ENCODE measurements at places on chromosomes 7 and 10.

DNA sequence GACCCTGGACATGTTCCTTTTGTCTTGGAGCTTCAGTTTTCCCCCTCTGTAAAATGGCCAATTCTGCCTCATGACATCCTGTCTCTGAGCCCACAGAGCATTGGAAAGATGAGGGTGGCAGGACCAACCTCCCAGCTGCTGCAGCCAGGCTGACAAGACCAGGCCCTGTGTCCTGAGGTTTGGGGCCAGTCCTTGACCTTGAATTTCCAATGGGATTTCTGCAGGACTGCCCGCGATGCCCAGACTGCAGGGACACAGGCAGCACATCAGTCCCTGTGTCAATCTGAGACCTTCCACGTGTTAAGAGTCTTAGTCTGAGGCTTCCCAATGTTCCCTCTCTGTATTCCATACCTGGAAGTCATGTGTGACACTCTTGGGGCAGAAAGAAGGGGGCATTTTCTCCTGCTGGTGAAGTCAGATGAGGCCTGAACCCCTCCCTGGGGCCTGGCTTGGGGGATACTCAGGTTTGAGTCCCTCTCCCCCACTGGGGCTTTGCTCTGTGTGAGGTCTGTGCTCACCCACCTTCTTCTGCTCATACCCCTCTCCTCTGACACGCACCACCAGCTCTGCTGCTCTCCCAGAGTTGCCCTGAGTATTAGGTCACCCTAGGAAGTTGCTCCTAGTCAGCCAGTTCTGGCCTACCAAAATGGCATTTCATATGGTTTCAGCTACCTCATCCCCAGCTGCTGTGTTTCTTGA lies 79.2 kb downstream of the ADCY1 start:
- DNase-seq, result no peak

GRCh38 chr10:114548662-114549061 lies 109.4 kb downstream of the ABLIM1 start:
- DNase-seq, result no peak

GRCh38 chr10:86447432-86447831 lies 74.2 kb downstream of the WAPL start:
- DNase-seq, result no peak

GRCh38 chr10:76301950-76302349 lies 870.5 kb downstream of the LRMDA start:
- DNase-seq, result no peak

GRCh38 chr7:157432957-157433576 lies 96.3 kb downstream of the DNAJB6 start:
- DNase-seq, result peak; percentile 29

DNA sequence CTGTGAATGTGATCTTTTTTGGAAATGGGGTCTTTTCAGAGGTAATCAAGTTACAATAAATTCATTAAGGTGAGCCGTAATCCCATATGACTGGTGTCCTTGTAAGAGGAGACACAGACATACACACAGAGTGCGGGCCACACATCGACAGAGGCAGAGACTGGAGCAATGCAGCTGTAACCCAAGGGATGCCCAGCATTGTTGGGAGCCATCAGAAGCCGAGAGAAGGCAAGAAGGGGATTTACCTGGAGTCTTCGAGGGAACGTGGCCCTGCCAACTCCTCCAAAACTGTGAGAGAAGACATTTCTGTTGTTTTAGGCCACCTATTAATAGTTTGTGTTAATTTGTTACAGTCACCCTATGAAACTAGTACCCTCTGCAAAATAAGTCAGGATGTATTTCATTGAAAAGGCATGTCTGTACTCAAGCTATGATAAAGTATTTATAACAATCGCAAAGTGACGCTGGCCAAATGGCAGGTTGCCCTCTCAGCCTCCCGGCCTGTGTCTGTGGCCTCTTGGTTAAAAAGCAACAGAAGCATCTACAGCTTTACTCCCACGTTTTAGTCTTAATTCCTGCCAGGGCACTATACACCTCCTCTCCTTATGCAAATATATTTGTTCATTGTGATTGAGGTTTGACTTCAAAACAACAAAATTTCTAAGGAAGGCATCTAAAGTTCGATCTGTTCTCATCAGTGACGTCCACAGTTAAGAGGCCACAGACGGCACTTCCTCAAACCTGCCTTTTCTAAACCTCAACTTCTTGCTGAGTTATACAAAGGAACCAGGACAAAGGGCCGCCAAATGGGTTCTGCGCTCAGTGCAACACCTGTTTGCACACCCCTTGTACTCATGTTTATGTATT lies 46.8 kb downstream of the HIPK2 start:
- DNase-seq, result no peak

GRCh38 chr10:48671914-48672595 lies 12.6 kb upstream of the WDFY4 start:
- no peak for DNase-seq

DNA sequence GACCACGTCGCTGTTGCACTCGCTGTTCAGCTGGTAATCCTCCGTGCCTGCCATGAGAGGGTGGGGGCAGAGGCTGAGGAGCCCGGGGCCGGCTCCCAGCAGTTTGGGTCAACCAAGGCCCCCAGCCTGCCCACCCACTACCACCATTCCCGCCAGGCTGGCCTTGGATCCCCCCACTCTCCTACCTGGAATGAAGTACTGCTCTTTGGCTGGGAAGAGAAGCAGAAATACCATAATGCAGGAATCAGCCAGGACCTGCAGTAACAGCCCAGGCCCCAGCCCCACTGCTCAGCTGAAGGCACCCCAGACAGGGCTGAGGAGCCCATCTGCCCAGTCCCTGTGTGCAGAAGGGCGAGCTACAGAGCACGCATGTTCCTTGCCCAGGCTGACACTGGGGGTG lies 138.0 kb downstream of the SLIT1 start:
- no peak for DNase-seq

DNA sequence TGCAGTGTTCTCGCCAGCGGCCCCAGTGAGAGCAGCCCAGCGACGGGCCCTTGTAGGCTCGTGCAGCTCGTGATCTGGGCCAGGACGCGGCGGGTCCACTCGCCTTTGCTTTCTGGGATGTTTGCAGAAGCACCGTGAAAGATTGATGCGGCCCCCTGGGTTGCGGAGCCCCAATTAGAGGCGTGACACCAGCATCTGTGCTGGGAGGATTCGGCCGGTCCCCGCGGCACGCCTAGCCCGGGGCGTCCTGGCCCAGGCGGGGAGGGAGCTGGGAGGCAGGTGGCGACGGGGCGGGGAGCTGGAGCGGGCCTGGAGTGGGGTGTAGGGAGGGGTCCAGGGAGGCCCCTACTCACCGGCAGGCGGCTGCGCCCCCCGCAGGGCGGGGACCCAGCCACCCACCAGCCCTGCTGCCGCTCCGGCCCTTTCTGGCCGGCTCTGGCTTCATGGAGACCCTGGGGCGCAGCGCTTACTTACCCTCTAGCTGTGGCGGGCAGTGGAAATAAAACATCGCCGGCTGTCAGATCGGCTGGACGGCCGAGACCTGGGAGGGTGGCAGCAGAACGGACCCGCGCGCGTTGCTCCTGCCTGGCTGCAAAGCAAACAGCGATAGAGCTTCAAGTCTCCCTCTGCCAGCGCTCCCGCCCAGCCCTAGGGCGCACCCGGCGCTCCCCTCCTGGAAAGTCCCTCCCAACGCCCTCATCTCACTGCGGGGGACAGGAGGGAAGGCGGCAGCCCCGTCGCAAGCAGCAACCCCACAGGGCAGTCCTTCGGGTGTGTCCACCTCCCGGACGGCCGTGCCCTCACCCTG lies 752 bp downstream of the DRGX start:
- no peak for DNase-seq

GRCh38 chr7:79471283-79471682 lies 17.8 kb upstream of the MAGI2 start:
- DNase-seq, result no peak

DNA sequence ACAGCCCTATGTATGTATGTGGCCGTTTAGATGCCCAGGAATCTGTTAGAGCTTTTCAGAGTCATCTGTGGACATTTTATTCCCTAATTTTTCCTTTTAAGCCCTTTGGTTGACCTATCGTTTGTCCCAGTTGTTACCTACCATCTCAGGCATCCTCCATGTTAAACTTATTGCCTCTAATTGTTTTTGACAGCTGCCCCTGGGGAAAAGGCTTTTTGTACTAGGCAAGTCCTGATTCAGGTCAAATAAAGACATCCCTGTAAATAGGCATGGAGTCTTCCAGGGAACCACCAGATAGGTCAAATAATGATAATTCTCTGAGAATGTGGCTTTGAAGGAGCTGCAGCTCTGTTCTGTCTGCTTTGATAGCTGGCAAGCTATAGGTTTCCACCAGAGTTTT lies 87.7 kb upstream of the CYP26C1 start:
- DNase-seq, result no peak

GRCh38 chr10:70756700-70757360 lies 28.3 kb downstream of the TBATA start:
- DNase-seq, result no peak

DNA sequence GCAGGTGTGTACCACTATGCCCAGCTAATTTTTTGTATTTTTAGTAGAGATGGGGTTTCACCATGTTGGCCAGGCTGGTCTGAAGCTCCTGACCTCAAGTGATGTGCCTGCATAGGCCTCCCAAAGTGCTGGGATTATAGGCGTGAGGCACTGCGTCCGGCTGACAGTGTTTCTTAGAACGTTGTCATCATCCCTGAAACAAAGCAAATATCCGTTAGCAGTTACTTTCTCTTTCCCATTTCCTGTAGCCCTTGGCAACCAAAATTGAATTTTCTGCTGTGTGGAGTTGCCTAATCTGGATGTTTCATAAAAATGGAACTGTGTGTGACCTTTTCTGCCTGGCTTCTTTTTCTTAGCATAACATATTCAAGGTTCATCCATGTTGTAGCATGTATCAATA lies 22.4 kb downstream of the ZNF33A start:
- no peak for DNase-seq

- no peak for DNase-seq
Measured at GRCh38 chr7:11667810-11668185, 164.2 kb downstream of the THSD7A start.

DNA sequence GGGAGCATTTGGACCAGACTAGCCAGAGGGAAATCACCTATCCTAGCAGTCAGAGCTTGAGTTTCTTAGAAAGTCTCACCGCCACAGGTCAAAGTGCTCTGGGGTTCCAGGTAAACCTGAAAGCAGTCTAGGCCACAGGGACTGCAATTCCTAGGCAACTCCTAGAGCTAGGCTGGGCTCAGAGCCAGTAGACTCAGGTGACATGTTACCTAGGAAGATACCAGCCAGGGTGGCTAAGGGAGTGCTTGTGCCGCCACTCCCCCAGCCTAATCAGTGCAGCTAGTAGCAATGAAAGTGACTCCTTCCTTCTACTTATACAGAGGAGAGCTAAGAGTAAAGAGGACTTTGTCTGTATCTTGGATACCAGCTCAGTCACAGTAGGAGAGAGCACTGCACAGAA lies 348.7 kb upstream of the HPS1 start:
- no peak for DNase-seq

- no peak for DNase-seq
Measured at GRCh38 chr7:75892634-75893272, 13.9 kb downstream of the RHBDD2 start.
